ENCODE measurements at places on chromosomes 6 and 20.

GRCh38 chr20:1825507-1825906, 69.7 kb upstream of the SIRPA start:
- DNase-seq, result no peak

DNA sequence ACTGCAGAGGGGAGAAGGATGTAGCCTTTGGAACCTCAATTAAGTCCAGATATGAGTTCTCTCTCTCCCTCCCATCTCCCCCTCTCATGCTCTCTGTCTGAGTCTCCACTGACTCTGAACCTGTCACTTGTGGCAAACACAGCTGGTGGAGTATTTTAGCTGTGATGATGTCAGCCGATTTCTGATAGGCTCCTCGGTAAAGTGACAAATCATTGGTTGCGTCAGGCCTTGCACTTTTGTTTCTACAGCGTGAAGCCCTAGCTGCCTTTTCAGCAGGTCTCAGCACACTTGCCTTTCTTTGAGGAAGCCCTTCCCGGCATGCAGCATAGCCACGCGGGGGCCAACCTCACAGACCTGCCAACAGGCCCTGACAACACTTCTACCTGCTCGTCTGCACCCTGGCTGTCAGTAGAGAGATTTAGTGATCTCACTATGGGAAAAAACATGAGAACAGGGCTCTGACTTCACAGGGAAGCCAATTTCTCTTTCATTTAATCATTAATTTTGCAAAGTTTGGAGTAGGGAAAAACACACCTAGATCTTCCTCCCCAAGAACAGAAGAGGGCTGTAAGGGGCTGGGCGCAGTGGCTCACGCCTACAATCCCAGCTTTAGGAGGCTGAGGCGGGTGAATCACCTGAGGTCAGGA, 84.4 kb downstream of the GMPR start:
- peak; percentile 65 for DNase-seq

GRCh38 chr20:50540620-50541605, 30.7 kb downstream of the PTPN1 start:
- DNase-seq, result no peak

DNA sequence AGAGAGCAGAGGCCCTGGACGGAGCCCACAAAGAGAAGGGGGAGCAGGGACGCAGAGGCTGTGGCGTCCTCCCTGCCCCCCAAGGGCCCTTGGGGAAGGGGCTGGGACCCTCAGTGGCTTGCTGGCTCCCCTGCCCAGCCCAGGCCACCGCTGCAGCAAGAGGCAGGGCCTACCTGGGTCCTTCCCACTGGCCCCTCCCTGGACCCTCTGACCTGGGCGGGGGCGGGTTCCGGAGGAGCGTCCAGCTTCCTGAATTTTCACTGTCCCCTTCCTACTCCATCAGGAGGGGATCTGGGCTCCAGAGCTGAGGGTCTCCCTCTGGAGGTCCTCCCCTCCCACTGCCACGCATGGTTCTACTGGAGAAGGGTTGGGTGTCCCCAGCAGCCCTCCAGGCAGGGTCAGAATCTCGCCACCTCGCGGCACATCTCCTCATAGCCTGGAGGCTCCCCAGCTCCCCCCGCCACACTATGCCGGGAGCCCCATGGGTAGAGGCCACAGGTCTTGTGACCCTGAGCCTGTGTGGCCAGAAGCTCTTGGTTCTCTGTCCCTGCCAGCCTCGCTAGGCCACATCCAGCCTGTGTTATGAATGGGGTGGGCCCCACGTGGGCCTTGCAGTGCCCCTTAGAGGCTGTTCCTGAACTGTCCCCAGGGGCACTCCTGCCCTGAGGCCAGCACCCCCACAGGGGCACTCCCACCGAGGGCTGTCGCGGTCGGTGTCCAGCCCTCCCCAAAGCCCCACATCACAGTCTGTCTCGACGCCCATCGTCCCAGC, 1.0 kb upstream of the SOX18 start:
- DNase-seq, result no peak

GRCh38 chr6:124679387-124679786, 282.9 kb upstream of the RNF217 start:
- peak; percentile 22 for DNase-seq

DNA sequence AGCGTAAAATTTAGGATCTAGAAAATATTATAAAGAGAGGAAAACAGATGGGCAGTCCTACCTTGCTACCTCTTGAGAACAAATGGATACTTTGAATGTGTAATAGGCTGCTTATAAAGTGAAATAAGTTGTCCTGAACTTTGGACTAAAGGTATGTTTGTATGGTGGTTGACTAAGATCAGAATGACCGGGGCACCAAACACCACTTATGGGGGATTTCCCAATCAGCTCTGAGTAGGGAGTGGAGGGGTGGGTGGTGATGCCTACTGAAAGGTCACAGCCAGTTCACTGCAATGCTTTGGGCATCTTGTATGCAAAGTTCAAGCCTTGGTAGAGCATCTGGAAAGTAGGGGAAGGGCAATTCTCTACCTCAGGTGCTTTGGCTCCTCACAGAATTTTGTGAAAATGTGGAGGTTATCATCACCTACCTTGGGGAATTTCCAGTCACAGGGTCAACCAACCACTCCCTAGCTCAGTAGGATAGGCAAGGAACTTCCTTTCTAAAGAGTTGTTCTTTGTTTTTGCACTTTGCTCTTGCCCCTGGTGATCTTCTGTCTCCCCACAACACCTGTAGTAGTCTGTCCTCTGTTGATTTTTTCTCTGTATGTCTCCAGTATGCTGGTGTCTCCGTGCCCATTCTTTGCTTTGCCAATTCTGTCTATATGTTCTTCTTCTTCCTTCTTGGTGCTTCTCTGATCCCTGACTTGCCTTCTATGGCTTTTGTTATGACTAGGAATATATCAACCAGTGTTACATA, at the start of gene TRIM31:
Gene TRIM31 (minus strand): TSS at position 88 of the 757 bp plus-strand sequence. CDS start 285 bp downstream, outside the sequence.
- DNase-seq, result no peak

DNA sequence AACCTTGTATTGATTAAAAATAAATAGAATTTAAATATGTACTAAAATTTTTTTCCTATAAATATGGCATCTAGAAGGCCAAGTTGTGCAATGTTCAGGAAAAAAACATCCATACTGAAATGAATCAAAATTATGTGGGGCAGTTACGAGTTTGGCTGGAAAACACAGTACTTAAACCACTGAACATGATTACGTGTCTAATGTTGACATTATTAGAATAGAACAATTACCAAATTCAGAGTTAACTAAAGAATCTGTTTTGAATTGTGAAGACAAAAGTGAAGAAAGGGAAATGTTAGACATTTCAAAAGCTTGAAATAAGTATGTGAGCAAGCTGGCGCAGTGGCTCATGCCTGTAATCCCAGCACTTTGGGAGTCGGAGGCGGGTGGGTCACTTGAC, 57.2 kb downstream of the KLHL31 start:
- DNase-seq, result no peak

DNA sequence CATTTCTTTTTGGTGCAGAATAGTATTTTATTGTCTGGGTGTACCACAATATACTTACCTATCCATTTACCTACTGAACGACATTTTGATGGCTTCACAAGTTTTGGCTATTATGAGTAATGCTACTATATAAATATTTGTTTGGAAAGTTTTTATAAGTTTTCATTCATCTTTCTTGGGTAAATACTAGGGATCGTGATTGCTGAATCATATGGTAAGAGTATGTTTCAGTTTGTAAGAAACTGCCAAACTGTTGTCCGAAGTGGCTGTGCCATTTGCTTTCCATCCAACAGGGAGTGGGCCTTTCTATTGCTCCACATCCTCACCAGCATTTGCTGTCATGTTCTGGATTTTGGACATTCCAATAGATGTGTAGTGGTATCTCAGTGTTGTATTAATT, 104.2 kb downstream of the CDYL start:
- no peak for DNase-seq

- no peak for DNase-seq
These were observed 29.7 kb downstream of the ERGIC3 start for GRCh38 chr20:35571555-35571954.

DNA sequence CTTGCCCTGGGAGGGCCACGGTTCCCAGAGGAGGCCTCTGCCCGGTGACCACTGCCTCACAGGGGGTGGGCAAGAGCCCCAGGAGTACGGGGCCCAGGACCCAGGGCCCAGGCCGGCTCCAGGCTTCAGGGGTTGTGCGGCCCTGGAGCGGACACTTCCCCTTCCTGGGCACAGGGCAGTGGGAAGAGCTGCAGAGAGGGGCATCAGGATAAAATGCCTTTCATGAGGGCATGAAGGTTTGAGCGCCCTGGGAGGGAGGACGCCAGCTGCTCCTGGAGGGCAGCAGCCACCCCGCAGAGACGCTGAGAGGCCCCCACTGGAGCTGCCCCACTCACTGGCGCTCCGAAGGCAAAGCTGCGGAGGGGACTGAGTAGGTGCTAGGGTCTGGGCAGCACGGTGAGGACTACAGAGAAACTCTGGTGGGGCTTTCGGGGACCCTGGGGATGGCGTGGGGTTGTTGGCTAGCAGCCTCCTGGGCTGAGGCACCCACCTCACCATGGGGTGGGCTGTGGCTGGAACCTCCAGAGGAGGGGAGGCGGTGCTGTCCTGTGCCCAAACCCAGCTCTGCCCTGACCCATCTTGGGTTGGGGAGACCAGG, 10.4 kb downstream of the LAMA5 start:
- no peak for DNase-seq

- no peak for DNase-seq
These were observed 15.5 kb downstream of the ARMC12 start for GRCh38 chr6:35752330-35752729.

GRCh38 chr6:79570129-79571029, 33.1 kb upstream of the LCA5 start:
- DNase-seq, result peak; percentile 11

GRCh38 chr6:139983555-139984276, 609.3 kb upstream of the CITED2 start:
- DNase-seq, result no peak

DNA sequence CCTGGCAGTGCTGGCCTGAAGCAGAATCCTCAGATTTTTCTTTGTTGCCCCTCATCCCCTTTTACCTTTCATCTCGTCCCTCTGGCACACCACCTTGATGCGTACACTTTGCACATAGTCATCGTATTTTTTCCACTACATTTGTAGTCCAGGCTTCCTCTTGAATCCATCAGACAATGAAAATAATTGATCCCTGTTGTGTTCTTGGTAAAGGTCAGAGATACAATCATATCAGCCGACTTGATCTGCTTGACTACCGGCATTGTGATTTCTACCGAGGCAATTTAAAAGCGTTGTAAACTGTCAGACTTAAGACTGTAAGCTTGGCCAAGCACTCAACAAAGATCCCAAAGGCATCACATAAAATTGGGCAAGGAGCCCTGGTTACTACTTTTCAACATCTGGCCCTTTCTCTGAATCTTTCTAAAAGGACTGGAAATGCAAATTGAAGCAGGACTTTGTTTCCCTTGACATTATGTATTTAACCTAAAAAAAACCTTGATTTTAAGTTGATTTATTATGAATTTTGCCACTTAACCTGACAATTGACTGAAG, 512.6 kb downstream of the LMBRD1 start:
- DNase-seq, result no peak

DNA sequence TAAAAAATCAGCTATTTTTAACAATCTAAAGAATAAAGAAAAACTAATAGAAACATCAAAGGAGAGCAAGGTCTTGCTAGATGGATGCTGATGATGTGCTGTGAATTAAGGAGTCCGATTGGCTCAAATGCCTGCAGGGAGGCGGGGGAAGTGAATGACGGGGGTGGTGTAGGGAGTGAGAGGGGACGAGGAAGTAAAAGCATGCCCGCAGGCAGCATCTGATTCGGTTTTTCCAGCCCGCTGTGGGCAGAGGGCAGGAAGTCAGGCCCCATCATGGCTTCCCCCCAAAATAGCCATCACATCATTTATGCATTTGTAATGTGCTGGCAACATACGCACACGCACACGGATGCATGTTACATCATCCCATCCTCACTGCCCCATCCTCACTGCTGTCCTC, 10.3 kb downstream of the RSPO4 start:
- no peak for DNase-seq

DNA sequence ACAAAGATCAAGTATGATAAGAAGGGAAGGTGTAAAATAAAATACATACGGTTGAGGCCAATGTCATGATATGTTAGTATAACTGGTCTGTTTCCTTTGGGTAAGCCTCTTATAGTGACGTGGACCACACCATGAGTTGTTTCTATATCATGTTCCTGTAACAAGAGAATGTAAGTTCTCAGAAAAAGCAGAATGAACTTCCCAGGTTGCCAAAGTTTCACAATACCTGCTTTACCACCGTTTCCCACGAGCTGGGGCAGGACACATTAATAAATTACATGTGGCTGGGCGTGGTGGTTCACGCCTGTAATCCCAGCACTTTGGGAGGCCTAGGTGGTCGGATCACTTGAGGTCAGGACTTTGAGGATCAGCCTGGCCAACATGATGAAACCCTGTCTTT, 42.6 kb upstream of the SLA2 start:
- no peak for DNase-seq

DNA sequence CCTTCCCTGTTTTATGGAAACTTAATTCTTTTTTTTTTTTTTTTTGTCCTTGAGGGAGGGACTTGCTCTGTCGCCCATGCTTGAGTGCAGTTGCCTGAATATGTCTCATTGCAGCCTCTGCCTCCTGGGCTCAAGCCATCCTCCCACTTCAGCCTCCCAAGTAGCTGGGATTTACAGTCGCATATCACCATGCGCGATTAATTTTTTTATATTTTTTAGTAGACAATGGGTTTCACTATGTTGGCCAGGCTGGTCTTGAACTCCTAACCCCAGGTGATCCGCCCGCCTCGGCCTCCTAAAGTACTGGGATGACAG, 654 bp downstream of the TMEM14C start:
- DNase-seq, result peak; percentile 9

DNA sequence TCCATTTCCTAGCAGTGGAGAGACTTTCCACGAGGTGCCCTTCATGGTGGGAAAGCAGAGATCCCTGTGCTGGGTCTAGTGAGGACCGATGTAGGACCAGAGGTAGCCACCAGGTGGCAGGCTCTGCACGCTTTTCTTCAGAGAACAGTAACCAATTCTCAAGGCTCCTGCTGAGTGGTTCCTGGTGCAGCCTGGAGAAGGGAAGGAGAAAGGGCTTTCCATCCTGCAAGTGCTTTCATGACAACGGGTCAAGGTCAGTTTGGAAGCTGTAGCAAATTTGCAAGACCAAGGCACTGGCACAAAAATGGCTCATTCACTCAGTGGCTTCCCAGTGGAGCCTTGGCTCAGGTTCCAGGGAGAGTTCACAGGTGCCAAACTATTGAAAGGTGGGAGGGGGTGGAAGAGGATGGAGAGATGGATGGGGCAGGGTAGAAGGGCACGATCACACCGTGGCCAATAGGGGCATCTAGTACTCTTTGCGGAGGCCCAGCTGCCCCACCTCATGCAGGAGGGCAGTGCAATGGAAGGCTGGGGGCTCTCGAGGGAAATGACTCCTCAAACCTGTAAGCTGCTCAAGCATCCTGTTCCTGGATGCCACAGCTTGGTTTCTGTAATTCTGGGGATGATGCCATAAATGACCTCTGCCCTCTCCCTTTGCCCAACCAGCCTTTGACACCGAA, 25.5 kb upstream of the KCNK16 start:
- peak; percentile 42 for DNase-seq

DNA sequence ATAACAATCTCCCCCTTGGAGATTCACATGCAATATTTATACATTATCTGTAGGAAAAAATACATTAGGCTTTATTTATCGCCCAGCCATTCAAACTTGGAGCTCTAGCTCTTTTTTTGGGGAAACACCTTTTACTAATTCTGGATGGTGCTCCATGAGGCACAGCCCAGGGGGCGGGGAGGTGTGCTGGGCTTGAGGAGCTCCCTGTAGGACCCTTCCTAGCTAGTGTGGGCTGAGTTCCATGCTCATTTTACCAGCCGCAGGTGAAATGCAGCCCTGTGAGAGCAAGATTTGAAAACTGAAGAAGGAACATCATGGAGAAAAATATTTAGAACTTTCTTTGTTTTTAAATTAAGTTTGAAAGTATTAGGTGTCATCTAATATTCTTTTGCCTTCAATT, 99.6 kb upstream of the POPDC3 start:
- DNase-seq, result no peak

All from stromal cell of bone marrow (primary cell).